ENCODE measurements at places on chromosomes 4 and X. TPM values are rescaled to one million over a fixed set of nuclear protein-coding genes. Genes with fewer than 3 reads are reported as not detected.

DMP1 gene
- total RNA-seq: not detected

GAGE12H gene
- total RNA-seq: not detected

AWAT2 gene
- not detected for total RNA-seq

GAGE12J gene
- total RNA-seq: not detected

FGF16 gene
- total RNA-seq: 0.99 TPM

IL1RAPL1 gene
- 1.1 TPM for total RNA-seq

DNA sequence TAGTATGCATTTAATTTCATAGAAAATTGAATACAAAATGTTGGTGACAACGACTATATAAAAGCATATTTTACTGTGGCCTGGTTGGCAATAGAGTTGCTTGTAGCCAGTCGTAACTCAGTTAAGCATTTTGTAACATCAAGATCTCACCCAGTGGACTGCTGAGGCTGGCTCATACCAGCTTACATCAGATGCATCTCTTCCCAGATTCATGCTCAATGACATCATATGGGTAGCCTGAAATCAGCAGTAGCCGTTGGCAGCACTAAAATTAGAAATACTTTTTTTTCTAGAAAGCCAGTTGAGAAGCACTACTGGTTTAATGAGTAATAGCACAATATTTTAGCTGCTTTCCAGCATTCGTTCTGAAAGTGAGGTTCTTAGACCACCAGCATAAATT, 341.2 kb downstream of the TECRL start:
- no peaks in the 10 kb centered on the region for H3K36me3 ChIP-seq
- H3K27me3 ChIP-seq: no peaks in the 10 kb centered on the region
- DNase-seq: no peak

DNA sequence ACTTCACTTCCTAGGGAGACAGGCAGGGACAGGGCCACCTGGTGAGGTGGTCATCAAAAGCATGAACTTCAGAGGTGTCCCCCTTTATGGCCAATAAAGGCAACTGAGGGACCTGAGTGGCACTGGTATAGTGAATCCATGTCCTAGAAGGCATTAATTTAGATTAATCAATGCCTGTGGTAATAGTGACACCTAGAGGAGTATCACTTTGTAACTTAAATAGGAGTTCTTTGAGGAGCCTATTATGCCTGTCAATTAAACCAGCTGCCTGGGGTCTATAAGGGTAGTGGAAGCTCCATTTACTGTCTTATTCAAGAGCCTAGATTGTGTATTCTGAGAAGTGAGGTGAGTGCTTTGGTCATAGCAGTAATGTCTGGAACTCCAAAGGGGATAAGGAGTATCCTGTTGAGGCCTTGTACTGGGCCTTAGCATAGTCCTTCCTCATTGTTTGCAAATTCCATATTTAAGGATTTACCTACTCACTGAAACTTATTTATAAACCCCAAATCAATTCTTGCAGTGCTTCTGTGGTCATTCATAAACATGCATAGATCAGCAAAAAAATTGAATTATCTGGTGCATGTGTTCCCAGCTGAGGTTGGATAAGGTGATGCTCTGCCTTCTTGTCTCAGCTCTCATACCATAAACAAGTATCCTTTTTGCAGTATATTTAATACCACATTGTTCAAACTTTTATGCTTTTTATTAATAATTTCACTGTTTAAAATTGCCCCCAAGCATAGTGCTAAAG, 213.8 kb upstream of the RADX start:
- H3K36me3 ChIP-seq: no peaks in the 10 kb centered on the region
- no peaks in the 10 kb centered on the region for H3K4me1 ChIP-seq
- H3K27ac ChIP-seq: no peak overlapping the region
- no peaks in the 10 kb centered on the region for H3K27me3 ChIP-seq

GRCh38 chrX:34999702-35000101, 57.1 kb downstream of the FAM47B start:
- H3K36me3 ChIP-seq: no peaks in the 10 kb centered on the region
- H3K27me3 ChIP-seq: no peaks in the 10 kb centered on the region
- DNase-seq: no peak

DNA sequence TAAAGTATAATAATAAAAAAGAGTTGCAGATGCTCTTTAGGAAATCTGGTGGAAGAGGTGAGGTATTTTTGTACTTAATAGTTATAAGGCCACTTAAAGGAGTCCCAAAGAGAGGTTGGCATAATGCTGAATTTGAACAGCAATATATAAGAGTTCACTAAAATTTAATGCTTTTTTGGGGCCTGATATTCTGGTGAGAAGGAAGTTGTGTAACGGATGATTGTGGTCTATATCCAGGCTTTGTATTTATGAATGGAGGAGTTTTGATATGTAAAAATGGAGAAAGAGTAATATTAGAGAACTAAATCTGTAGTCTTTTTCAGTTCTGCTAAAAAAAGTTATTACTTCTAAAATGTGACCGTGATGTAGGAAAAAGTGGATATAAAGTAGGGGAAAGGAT, 20.4 kb downstream of the BMP2K start:
- DNase-seq: no peak
- no peak overlapping the region for H3K27ac ChIP-seq
- no peak overlapping the region for H3K4me3 ChIP-seq
- peaks cover 7% of the 10 kb centered on the region for H3K36me3 ChIP-seq

DNA sequence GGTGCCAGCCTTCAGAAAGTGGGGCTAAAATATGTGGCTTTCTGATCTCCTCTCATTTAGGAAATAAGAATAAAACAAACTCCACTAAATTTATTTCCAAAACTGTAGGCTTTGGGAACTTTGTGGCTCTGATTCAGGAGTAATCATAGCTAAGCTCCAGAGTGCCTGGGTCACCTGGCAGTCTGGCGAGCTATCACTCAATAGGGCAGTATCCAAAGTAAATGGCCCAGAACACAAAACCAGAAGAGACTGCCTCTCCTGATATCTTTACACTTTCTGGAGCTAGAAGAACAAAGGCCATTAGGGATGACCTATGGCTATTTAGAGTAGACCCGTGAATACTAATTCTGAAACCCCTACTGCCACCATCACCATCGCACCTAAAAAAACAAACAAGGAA, 17.0 kb upstream of the PPARGC1A start:
- DNase-seq: no peak
- H3K27ac ChIP-seq: no peak overlapping the region
- H3K27me3 ChIP-seq: no peaks in the 10 kb centered on the region
- peaks cover 3% of the 10 kb centered on the region for H3K4me1 ChIP-seq
- no peaks in the 10 kb centered on the region for H3K36me3 ChIP-seq
- no peak overlapping the region for H3K4me3 ChIP-seq

All from endodermal cell (in vitro differentiated cells).